NCI-H2171 (cell line): ENCODE measurements at places on chromosomes 5 and 9.

- DNase-seq = no peak
Measured at GRCh38 chr5:14204785-14205321, 61.7 kb downstream of the TRIO start.

- DNase-seq = no peak
Measured at GRCh38 chr9:37251452-37251851, 131.1 kb downstream of the ZCCHC7 start.

- DNase-seq = no peak
Measured at GRCh38 chr5:43874772-43875171, 271.8 kb downstream of the NNT start.

- no peak for DNase-seq
Measured at GRCh38 chr9:94805585-94805984, 79.1 kb downstream of the AOPEP start.

DNA sequence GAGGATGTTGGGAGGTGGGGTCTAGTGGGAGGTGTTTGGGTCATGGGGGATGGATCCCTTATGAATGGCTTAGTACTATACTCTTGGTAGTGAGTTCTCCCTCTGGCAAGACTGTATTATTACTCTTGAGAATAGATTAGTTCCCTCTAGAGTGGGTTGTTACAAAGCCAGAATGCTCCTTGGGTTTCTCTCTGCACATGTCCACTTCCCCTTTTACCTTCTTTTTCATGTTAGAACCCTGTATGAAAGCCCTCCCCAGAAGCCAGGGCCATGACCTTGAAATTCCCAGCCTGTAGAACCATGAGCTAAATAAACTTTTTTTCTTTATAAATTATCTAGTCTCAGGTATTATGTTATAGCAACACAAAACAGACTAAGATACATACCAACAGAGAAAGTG is 31.1 kb downstream of the SLC24A2 start:
- DNase-seq = no peak

GRCh38 chr5:14185326-14186058 is 42.4 kb downstream of the TRIO start:
- no peak for DNase-seq
